Cardiac muscle cell (in vitro differentiated cells and primary cell): ENCODE measurements at places on chromosomes 5 and 9.

- DNase-seq, result no peak
- H3K27ac ChIP-seq, result no peak overlapping the region
- no peaks in the 10 kb centered on the region for H3K4me1 ChIP-seq
- H3K27me3 ChIP-seq, result peaks cover 3% of the 10 kb centered on the region
- no peak overlapping the region for H3K4me3 ChIP-seq
- H3K36me3 ChIP-seq, result no peaks in the 10 kb centered on the region
These were observed 32.2 kb upstream of the TGFBI start for GRCh38 chr5:135996611-135997010.

GRCh38 chr5:115192098-115192497, 22.4 kb upstream of the TRIM36 start:
- H3K4me1 ChIP-seq, result no peaks in the 10 kb centered on the region
- no peak for DNase-seq
- H3K4me3 ChIP-seq, result no peak overlapping the region
- no peak overlapping the region for H3K27ac ChIP-seq
- no peaks in the 10 kb centered on the region for H3K36me3 ChIP-seq
- H3K27me3 ChIP-seq, result no peaks in the 10 kb centered on the region

DNA sequence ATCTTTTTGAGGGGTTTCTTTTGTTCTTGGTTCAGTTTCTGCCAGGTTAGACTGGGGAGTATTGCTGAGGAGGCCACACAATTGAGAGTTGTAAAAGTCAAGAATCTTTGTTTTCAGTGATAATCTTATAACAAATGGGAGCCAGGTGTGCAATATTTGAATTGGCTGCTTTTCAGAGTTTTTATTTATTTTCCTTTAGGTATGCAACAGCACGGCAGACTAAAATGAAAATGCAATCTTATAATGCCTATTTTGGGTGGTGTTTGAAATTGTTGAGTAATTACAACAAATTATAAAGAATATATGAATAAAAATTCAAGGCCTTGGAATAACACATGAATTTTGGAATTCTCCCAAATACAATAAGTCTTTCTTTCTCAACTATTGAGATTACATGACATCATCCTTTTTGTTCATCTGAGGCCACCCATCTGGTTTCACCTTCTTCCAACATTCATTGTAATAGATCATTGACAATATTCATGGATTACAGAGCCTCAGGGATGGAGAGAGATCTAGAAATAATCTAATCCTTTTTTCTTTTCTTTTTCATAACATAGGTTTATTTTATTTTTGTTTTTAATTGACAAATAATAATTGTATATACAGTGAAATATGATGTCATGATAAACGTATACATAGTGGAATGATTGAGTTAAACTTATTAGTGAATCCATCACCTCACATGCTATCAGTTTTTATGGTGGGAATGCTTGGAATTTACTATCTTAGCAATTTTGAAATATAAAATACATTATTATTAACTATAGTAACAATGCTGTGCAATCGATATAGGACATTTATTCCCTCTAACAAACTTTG, 1061.0 kb downstream of the NR2F1-AS1 start:
- no peak overlapping the region for H3K27ac ChIP-seq
- H3K36me3 ChIP-seq, result no peaks in the 10 kb centered on the region
- no peaks in the 10 kb centered on the region for H3K27me3 ChIP-seq
- H3K4me1 ChIP-seq, result no peaks in the 10 kb centered on the region
- H3K4me3 ChIP-seq, result no peak overlapping the region

- H3K4me3 ChIP-seq, result peak overlapping the region; percentile 25
- no peaks in the 10 kb centered on the region for H3K36me3 ChIP-seq
- H3K4me1 ChIP-seq, result peaks cover 34% of the 10 kb centered on the region
- peak overlapping the region; percentile 28 for H3K27ac ChIP-seq
These were observed 15.4 kb upstream of the C5orf47 start for GRCh38 chr5:173973616-173973969.

DNA sequence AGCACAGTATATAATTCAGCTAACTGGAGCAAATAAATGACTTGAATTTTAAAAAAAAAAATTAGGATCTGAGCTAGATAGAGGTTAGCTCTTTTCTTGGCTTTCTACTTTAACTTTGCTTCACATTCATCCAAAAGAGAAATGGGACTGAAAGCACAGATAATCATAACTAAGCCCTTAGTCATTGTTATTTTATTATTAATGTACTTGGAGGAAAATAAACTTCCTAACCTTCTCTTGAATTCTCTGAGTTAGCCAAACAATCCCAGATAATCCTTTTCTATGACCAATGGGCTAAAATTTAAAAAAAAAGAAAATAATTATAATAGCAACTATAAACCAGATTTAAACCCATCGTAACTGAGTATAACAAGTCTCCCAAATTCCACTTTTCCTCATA, 57.6 kb upstream of the RASA1 start:
- no peak overlapping the region for H3K27ac ChIP-seq
- H3K4me3 ChIP-seq, result no peak overlapping the region
- H3K4me1 ChIP-seq, result no peaks in the 10 kb centered on the region
- H3K27me3 ChIP-seq, result no peaks in the 10 kb centered on the region
- no peaks in the 10 kb centered on the region for H3K36me3 ChIP-seq

- DNase-seq, result no peak
- H3K4me3 ChIP-seq, result no peak overlapping the region
- no peaks in the 10 kb centered on the region for H3K36me3 ChIP-seq
- H3K4me1 ChIP-seq, result no peaks in the 10 kb centered on the region
- H3K27me3 ChIP-seq, result no peaks in the 10 kb centered on the region
These were observed 36.6 kb downstream of the SLC46A2 start for GRCh38 chr9:112853882-112854585.

DNA sequence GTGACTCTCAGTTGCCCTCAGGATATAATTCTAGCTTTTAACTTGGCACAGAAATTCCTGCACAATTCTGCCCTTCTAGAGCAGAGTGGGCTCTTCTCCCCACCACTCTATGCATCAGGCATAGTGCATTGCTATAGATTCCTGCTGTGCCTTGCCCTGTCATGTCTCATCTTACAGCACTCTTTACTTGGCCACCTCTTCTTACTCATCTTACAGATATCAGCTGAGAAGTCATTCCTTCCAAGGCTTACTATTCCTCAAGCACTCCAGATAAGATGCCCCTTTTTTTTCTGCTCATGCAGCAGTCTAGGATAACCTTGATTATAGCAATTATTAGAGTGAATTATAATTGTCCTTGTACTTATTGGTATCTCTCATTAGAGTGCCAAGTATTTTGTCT, 5.6 kb downstream of the FAM221B start:
- H3K4me3 ChIP-seq, result no peak overlapping the region
- H3K27me3 ChIP-seq, result no peaks in the 10 kb centered on the region
- DNase-seq, result no peak
- H3K36me3 ChIP-seq, result no peaks in the 10 kb centered on the region
- H3K27ac ChIP-seq, result no peak overlapping the region
- H3K4me1 ChIP-seq, result no peaks in the 10 kb centered on the region

GRCh38 chr5:150642567-150642927, 2.1 kb downstream of the SYNPO start:
- H3K27me3 ChIP-seq, result no peaks in the 10 kb centered on the region
- no peaks in the 10 kb centered on the region for H3K36me3 ChIP-seq
- peak overlapping the region; percentile 11 for H3K27ac ChIP-seq
- peaks cover 31% of the 10 kb centered on the region for H3K4me1 ChIP-seq
- peak; percentile 95 for DNase-seq
